ENCODE measurements at places on chromosomes 16 and 17.

GRCh38 chr17:29005936-29006511, at the start of gene SEZ6:
SEZ6 (minus strand) TSS chr17:29006033; CDS start chr17:29005869, 164 bp downstream.
- no peaks in the 10 kb centered on the region for H3K4me1 ChIP-seq
- no peak within 1 kb of the TSS for H3K27ac ChIP-seq
- peak; percentile 53 for DNase-seq
- no peak within 1 kb of the TSS for H3K4me3 ChIP-seq
- H3K36me3 ChIP-seq, result peaks cover 1% of the 10 kb centered on the region

DNA sequence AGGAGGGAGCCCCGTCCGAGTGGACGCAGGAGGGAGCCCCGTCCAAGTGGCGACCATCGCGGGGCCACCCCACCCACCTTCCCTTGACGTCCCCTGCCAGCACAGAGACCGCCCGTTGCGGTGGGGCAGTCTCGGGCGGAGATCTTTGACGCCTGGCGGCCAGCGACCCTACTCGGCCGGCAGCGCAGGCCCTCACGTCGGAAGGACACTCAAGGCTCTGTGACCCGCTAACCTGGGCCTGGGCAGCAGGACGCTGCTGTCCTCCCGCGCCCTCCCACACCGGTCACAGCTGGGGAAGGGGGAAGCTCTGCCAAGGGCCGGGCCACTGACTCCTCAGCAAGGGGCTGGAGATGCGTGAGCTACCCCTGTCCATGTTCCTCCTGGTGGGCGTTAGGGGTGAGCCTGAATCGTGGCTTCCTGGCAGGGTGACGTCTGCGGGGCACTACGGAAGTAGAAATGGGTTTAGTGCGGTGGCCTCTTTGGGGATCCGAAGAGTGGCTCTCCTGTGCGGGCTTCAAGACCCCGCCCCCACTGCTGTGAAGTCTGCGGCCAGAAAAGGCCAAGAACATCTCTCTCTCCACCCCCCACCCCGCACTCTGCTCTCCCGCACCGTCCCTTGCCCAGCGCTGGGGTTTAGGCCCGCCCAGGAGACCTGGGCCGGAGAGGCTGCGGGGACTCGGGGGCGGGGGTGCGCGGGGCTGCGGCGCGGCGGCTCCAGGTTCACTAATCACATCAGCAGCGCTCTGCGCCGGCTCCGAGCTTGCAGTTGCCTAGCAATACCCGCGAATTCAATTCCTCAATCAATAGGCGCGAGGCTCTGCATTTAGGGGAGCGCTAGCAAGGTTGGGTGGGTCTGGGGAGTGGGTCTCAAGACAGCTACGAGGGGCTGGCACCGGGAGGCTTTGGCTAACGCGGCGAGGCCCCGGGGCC, 5.8 kb downstream of the CBX8 start:
- peaks cover 4% of the 10 kb centered on the region for H3K36me3 ChIP-seq
- no peak overlapping the region for H3K4me3 ChIP-seq
- no peak for DNase-seq
- peaks cover 4% of the 10 kb centered on the region for H3K4me1 ChIP-seq
- no peak overlapping the region for H3K27ac ChIP-seq

GRCh38 chr16:46746821-46747776, 1.0 kb downstream of the MYLK3 start:
- peaks cover 19% of the 10 kb centered on the region for H3K4me1 ChIP-seq
- no peaks in the 10 kb centered on the region for H3K27me3 ChIP-seq
- no peak overlapping the region for H3K4me3 ChIP-seq
- H3K36me3 ChIP-seq, result no peaks in the 10 kb centered on the region
- H3K27ac ChIP-seq, result no peak overlapping the region
- DNase-seq, result no peak

- peaks cover 11% of the 10 kb centered on the region for H3K36me3 ChIP-seq
- H3K4me3 ChIP-seq, result no peak overlapping the region
- H3K4me1 ChIP-seq, result peaks cover 3% of the 10 kb centered on the region
- no peak for DNase-seq
- no peaks in the 10 kb centered on the region for H3K27me3 ChIP-seq
- H3K27ac ChIP-seq, result peak overlapping the region; percentile 31
Observed at GRCh38 chr16:54070789-54071343, 215.7 kb downstream of the IRX3 start.

- H3K27ac ChIP-seq, result peak overlapping the region; percentile 78
- no peaks in the 10 kb centered on the region for H3K27me3 ChIP-seq
- peaks cover 17% of the 10 kb centered on the region for H3K36me3 ChIP-seq
- no peak overlapping the region for H3K4me3 ChIP-seq
- DNase-seq, result no peak
Observed at GRCh38 chr17:73089322-73090317, 2.9 kb downstream of the SLC39A11 start.

GRCh38 chr16:87619360-87620200, 17.3 kb downstream of the JPH3 start:
- peaks cover 22% of the 10 kb centered on the region for H3K27me3 ChIP-seq
- H3K36me3 ChIP-seq, result no peaks in the 10 kb centered on the region
- no peak overlapping the region for H3K27ac ChIP-seq
- DNase-seq, result no peak
- no peaks in the 10 kb centered on the region for H3K4me1 ChIP-seq

GRCh38 chr17:7997186-7997585, 5.2 kb upstream of the GUCY2D start:
- peaks cover 10% of the 10 kb centered on the region for H3K4me1 ChIP-seq
- DNase-seq, result no peak

GRCh38 chr16:53745753-53746266, 41.9 kb downstream of the FTO start:
- H3K4me1 ChIP-seq, result peaks cover 25% of the 10 kb centered on the region
- DNase-seq, result no peak
- no peaks in the 10 kb centered on the region for H3K27me3 ChIP-seq
- H3K27ac ChIP-seq, result no peak overlapping the region
- no peak overlapping the region for H3K4me3 ChIP-seq
- peaks cover 1% of the 10 kb centered on the region for H3K36me3 ChIP-seq

- H3K27me3 ChIP-seq, result peaks cover 7% of the 10 kb centered on the region
- H3K36me3 ChIP-seq, result no peaks in the 10 kb centered on the region
- no peak for DNase-seq
Observed at GRCh38 chr17:78528541-78528940, 48.7 kb downstream of the DNAH17 start.

DNA sequence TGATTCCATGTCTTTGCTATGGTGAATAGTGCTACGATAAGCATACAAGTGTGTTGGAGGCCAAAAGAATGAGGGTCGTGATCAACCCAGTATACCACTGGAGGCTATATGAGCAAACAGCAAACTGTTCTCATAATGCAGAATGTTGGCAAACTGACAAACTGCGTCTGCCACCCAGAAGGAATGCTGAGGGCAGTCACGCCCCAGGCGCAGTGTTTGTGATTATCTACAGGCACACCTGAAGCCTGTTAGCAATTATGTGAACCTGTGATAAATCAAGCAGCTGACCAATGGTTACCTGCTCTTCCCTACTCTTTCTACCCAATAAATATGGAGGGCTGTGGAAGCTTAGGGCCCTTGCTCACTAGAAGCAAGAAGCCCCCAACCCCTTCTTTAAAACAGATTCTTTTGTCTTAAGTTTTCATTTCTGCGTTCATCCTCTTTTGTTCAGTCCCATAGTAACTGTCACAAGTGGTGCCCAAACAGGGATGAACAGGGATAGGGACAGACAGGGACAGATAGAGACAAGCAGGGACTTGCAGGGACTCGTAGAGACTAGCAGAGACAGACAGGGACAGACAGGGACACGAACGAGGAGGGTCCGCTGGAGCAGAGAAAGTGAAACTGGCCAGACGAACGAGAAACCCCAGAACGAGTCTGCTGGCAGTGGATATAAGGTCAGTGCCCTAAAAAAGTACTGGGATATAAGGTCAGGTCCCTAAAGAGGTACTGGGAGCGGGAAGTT, 25.1 kb downstream of the CD300LG start:
- H3K4me1 ChIP-seq, result no peaks in the 10 kb centered on the region
- H3K27ac ChIP-seq, result no peak overlapping the region
- no peak overlapping the region for H3K4me3 ChIP-seq
- peaks cover 2% of the 10 kb centered on the region for H3K36me3 ChIP-seq
- peaks cover 31% of the 10 kb centered on the region for H3K27me3 ChIP-seq

GRCh38 chr17:82723169-82723807, 6.8 kb downstream of the FN3KRP start:
- no peaks in the 10 kb centered on the region for H3K27me3 ChIP-seq
- no peak overlapping the region for H3K27ac ChIP-seq
- peaks cover 28% of the 10 kb centered on the region for H3K36me3 ChIP-seq
- H3K4me1 ChIP-seq, result peaks cover 2% of the 10 kb centered on the region
- no peak overlapping the region for H3K4me3 ChIP-seq
- DNase-seq, result no peak

DNA sequence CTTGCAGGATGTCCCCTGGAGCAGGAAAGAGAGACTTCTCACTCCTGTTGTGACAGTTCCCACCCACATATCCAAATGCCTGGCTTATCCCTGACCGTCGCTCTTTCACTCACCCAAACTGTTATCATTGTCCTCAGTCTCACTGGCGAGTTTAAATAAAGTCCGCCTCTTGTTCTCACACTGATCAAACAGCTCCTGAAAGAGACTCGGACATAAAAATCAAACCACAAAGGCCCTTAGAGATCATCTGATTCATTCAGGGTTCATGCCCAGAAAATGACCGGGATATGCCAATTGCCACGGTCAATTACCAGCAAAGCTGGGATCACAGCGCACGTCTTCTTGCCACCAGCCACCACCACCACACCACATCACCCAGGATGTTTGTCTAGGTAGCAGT, 19.9 kb downstream of the GGA3 start:
- no peaks in the 10 kb centered on the region for H3K27me3 ChIP-seq
- peaks cover 22% of the 10 kb centered on the region for H3K36me3 ChIP-seq
- DNase-seq, result no peak
- H3K27ac ChIP-seq, result peak overlapping the region; percentile 97
- H3K4me1 ChIP-seq, result peaks cover 45% of the 10 kb centered on the region

DNA sequence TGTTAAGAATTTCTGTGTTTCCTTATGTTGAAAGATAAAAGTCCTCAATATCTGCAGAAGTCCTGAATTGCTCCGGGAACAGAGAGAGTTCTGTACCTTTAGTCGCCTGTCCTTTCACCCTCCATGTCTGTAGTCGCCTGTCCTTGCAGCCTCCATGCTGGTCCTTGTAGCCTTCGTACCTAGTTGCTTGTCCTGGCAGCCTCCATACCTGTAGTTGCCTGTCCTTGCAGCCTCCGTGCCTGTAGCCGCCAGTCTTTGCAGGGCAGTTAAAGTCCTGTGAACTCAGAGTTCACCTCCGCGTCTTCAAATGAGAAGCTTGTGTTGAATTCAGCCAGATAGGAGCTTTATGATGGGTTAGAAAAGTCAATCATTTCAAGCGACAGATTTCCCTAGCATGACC, 19.5 kb upstream of the ITGAX start:
- H3K4me3 ChIP-seq, result no peak overlapping the region
- DNase-seq, result no peak
- peaks cover 20% of the 10 kb centered on the region for H3K4me1 ChIP-seq
- H3K36me3 ChIP-seq, result peaks cover 7% of the 10 kb centered on the region
- H3K27ac ChIP-seq, result no peak overlapping the region

DNA sequence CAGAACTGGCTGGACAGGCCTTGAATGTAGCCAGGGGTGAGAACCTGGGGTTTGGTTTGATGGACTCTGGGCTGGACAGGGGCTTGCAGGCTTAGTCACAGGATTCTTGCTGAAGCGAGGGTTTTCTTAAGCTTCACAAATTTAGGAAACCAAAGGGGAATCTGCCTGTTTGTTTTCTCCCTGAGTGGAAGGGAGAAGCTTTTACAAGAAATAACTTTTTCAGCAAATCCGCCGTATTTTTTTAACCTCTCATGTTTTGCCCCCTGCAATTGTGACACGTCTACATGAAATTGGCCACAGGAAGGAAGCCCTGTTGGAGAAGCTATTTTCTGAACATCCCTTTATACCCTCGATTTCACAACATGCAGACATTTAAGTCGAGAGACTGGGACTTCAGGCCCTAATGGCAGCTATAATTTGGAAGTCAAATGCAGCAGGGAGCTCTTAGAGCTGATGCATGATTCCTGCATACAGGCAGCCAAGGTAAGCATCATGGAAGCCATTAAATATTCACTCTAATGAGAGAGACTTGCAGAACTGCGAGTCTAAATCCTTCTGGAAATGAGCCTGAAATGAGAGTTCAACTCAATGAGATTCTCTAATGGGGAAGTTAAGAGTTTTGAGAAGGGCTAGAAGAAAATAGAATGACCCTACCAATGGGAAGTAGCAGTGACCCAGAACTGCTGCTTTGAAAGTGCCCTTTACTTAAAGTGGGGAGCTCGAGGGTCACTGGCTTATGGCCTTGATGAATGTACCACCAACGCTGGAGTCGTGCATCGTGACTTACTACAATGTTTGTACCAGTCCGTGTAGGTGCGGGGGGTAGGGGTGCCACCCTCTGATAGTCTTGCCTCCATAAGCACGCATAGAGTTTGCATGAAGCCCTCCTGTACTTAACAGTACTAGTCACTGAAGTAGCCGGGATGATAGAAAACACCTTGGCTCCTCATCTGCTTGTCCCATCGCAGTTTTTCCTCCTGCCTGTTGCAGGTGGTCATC, 45.1 kb upstream of the IRF8 start:
- peaks cover 21% of the 10 kb centered on the region for H3K4me1 ChIP-seq
- no peak overlapping the region for H3K27ac ChIP-seq
- no peaks in the 10 kb centered on the region for H3K36me3 ChIP-seq
- H3K27me3 ChIP-seq, result no peaks in the 10 kb centered on the region

DNA sequence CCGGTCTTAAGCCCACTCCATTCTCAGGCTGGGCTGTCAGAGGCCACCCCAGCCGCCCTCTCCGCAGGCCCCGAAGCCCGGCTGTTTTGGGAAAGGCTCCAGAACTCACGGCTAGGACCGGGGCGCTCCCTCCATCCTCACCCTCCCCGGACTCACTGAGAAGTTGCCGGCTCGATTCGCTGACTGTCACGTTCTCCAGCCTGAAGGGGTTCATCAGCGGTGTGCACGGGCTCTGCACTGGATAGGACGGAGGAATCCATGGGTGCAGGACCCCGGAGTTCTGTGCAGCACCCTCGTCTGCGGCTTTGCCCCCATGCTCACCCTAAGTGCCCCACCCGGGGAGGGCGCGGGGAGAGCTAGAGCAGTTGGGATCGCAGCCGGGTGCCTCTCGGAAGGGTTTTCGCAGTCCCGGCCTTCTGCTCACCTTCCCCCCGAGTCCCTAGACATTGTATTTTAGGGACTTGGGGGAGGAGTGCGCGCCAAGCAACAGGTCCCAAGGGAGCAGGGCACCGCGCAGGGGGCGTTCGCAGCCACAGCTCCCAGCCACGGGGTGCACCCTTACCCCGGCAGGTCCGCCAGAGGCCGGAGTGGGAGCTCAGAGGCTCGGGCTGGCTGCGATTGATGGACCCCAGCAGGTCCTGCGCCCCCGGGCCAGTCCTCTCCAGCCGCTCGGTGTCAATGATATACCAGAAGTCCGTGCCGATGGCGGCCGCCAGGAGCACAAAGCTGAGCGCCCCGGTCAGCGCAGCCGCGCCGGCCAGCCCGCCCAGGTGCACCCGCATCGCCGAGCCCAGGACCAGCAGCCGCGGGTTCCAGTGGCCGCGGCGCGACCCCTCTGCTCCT, 1.0 kb downstream of the TMEM114 start:
- peaks cover 4% of the 10 kb centered on the region for H3K4me1 ChIP-seq
- H3K27ac ChIP-seq, result no peak overlapping the region
- H3K4me3 ChIP-seq, result no peak overlapping the region
- H3K36me3 ChIP-seq, result peaks cover 2% of the 10 kb centered on the region
- no peak for DNase-seq

DNA sequence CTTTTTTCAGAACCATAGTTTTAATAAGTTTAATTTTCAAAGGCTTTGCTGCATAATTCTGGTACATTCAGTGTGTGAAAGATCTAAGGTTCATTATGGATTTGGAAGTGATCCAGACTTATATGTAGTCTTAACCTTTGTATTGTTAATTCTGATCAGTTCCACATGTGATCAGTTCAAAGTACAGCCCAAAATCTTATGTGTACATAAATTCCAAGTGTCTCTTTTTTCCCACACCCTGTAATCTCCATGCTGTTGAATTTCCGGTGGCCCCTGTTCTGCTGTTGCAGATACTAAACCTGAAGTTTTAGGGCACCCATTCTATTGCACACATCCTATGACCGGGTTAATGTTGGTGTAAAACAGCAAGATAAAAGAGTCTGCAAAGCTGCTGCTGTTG, 1147.5 kb upstream of the CDH8 start:
- DNase-seq, result no peak
- no peaks in the 10 kb centered on the region for H3K27me3 ChIP-seq
- no peaks in the 10 kb centered on the region for H3K36me3 ChIP-seq
- no peak overlapping the region for H3K4me3 ChIP-seq

Data from memory B cell (primary cell).